ENCODE measurements at places on chromosomes 5 and 9. TPM values are rescaled to one million over a fixed set of nuclear protein-coding genes. Genes with fewer than 3 reads are reported as not detected.

DNA sequence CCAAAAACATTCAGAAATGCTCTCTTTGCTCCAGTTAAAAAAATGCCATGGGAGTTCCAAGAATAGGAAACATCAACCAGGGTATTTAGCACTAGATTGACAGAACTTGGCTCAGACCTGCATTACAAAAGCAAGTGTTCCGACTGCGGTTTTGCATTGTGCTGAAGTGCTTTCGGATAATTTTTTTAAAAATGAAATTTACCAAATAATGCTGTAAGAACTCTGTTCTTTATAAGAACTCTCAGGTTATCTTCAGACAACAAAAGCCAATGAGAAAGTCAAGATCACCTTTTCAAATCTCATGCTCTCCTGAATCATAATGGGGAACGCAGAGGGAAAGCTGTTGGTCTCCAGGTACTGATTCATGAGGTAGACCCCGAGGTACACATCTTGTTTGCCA lies 483 bp upstream of the PLPP6 start:
- DNase-seq: no peak

- no peak for DNase-seq
Observed at GRCh38 chr5:4335078-4335477, 739.4 kb downstream of the IRX1 start.

- no peak for DNase-seq
Observed at GRCh38 chr5:111133436-111133751, 41.2 kb downstream of the WDR36 start.

DNA sequence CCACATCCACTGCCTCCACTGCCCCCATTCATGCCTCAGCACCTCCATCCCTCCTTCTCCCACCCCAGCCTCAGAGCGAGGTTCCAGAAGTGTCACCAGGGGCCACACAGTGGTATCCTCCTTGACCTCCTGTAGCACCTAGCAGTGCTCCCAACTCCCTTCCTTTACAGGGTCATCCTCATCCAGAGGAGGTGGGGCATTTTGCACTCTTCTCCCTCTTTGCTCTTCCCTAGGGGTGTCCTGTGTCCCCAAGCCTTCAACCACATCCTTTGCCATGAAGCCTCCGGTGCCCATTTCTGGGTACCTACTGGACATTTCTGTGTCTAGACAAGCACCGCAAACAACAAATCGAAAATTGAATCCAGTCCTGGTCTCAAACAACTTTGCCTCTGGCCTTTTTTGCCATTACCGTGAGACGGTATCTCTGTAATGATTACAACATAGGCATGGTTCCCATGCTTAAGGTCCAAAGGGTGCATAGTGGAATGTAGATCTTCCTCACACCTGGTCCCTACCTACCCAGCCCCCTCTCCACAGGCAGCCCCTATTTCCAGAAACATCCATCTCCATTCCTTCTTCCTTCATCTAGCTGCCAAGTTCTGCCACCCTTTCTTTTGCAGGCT lies 17.6 kb downstream of the WWC1 start:
- DNase-seq: no peak

DNA sequence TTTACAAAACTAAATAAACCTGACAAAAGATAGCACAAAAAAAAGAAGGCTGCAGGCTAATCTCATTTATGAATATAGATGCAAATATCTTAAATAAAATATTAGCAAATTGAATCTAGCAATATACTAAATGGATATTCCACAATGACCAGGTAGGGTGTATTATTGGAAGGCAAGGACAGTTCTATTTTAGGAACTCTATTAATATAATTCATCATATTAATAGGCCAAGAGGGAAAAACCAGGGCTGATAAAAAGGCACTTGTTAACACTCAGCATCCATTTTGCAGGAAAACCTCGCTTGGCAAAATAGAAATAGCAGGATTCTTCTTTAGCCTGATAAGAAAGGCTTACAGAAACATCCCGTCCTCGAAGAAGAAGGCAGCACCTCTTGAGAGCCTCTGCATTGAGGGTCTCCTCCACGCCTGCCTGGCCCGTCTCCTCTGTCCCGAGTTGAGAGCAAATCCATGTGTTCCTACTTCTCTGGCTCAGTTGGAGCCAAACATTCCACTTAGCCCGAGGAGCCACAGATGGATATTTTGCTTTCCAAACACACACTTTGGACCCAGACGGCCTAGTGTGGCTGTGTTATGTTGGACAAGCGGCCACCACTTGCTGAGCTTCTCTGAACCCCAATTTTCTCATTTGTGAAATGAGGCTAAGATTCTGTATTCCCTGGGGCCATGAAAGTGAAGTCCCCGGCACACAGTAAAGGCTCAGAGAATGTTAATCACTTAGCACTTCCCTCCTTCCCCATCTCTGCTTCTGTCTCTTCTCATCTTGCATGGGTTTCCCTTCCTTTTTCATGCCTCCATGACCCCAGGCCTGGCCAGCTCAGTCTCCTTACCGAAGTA lies 181.8 kb upstream of the MVB12B start:
- DNase-seq: no peak

GRCh38 chr9:73022353-73022752 lies 69.5 kb upstream of the ALDH1A1 start:
- DNase-seq: no peak

DNA sequence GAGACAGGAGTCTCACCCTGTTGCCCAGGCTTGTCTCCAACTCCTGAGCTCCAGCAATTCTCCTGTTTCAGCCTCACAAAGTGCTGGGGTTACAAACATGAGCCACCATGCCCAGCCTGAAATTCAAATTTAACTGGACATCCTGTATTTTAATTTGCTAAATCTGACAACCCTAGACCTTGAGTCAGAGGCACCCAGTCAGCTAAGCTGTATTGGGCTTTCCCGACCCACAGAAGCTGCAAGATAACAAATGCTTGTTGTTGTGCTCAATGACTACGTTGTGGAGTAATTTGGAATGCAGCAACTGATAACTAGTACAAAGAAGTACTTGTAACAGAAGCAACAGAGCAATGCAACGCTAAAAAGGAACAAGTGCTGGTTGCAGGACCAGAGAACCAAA lies 533.1 kb downstream of the NTRK2 start:
- DNase-seq: peak; percentile 79

GRCh38 chr9:35906923-35907699 lies 1.1 kb downstream of the HRCT1 start:
- DNase-seq: no peak

- DNase-seq: no peak
Observed at GRCh38 chr5:113452941-113453340, 18.2 kb upstream of the TSSK1B start.

DNA sequence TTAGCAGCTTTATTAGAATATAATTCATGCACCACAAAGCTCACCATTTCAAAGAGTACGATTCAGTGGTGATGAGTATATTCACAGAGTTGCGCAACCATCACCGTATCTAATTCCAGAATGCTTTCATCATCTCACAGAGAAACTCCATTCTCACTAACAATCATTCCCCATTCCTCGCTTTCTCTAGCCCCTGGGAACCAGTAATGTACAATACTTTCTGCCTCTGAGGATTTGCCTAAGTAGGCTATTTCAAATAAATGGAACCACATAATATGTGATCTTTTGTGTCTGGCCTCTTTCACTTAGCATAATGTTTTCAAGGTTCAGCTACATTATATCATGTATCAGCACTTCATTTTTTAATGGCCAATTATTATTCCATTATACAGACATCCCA lies 145.1 kb upstream of the ADAMTS16 start:
- DNase-seq: peak; percentile 22

DNA sequence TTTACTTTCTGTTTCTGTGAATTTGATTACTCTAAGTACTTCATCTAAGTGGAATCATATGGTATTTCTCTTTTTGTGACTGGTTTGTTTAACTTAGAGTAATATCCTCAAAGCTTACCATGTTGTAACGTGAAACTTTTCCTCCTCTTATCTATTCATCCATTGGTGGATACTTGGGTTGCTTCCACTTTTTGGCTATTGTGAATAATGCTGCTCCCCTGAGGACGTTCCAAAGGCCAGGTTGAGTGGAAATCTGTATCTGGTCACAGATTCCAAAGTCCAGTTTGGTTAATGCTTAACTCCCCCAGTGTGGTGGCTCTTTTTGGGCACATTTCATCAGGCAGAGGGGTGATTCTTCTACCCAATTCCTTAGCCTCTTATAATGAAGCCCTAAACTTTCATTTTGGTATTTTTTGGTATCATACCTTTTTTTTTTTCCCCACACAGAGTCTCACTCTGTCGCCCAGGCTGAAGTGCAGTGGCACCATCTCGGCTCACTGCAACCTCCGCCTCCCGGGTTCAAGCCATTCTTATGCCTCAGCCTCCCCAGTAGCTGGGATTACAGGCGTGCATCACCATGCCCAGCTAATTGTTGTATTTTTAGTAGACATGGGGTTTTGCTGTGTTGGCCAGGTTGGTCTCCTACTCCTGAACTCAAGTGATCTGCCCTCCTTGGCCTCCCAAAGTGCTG lies 65.4 kb downstream of the CMYA5 start:
- no peak for DNase-seq

DNA sequence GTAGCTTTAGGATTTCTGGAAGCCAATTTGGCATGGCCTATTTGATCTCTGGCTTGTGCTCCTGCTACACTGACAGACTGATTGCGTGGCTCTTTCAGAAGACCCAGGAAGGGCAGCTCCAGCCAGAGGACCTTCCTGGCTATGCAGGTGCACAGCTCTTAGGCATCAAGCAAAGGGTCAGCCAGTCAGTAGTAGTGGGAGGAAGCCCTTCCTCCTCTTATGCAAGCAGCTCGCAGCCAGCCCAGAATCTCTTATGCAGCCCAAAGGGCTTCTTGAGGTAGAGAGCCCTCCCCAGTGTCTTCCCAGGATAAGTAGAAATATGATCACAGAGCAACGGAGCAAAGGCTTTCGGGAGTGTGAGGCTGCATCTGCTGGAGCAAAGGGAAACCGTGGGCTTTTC lies 43.2 kb downstream of the SLC36A1 start:
- no peak for DNase-seq

DNA sequence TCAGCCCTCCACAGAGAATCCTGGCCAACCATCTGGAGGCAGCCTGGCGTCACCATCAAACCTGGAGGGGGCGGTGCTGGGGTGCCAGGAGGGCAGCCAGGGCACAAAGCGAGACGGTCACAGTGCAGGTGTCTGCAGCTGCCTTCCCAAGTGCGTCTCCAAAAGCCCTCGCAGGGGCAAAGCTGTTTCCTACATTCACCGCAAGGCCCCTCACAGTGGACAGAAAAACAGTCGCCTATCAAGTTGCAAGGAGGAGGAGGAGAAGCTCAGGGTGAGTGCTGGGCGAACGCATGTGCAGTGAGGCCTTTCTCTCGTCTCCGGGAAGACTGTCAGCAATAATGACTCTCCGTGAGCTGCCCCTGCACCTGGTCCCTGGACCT lies 18.0 kb upstream of the LHX3 start:
- DNase-seq: no peak

The PRRX2 gene
- 0.40 TPM for total RNA-seq

The CCDC171 gene
- total RNA-seq: 71.0 TPM

The PARP8 gene
- total RNA-seq: 43.3 TPM

The GCNT4 gene
- total RNA-seq: 1.1 TPM

The PLCXD3 gene
- 0.05 TPM for total RNA-seq

The ANKRD31 gene
- 0.69 TPM for total RNA-seq

The SETD9 gene
- 45.4 TPM for total RNA-seq

All from SK-MEL-5 (cell line).